EH (cell line): ENCODE measurements at places on chromosomes 11 and 22.
A peak's percentile ranks its signal among the peaks of the same experiment; 100 is the strongest.

GRCh38 chr11:46528445-46529094 lies 65.3 kb downstream of the AMBRA1 start:
- DNase-seq: no peak

DNA sequence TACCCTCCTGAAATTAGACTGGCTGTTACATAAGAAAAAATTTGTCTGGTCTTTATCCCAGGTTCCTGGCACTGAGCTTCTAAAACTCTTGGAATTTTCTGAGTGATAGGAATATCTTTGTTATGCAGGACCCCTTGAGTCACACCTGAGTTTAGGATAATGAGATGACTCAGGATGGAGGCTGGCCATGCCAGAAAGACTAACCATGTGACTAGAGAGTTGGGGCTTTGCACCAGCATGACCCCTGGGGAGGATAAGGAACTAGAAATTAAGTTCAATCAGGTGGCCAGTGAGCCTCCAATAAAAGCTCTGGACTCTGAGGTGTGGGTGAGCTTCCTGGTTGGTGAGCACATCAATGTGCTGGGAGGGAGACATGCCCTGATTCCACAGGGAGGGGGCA lies 88.1 kb downstream of the XRRA1 start:
- DNase-seq: no peak

DNA sequence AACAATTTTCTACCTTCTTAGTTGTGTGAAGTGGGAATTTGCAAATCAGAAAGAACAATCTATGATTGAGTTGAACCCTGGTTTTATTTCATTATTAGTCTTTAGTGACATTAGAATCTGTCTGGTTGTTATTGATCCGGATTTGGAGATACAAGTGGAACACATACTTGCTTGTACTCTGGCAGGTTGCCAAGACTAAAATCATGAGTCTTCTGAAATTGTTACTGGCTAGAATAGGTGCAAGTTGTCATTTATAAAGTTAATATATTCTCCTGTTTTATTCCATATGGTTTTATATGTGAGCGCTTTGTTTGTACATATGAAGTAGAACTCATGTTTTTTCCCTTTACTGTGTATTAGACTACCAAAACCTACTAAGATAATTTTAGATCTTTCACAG lies 23.0 kb downstream of the CCDC15 start:
- DNase-seq: no peak

DNA sequence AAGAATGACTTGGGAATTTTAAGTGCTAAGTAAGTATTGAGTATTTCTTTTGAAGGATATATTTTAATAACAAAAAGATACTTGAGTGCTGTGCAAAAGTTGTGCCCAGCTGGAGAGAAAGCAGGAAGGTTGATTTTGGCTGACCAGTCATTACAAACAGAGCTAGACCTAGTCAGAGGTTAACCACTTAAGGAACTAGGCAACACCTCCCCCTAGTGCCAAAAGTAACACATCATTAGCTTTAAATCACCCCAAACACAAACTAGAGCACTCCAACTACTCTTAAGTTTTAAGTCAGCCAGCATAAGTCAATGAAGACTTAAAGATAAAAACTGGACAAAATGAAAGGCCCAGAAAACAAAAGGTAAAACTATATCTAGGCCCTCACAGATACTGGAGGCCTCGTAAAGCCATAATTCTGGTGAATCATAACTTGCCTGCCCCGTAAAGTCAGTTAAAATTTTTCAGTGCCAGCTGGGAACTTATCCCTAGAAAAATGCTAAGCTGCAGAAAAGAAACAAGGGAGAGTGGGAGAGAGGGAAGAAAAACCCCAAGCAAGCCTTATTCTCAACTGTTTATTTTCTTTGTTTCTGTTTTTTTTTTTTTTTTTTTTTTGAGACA lies 4.6 kb downstream of the TMEM9B start:
- DNase-seq: peak; percentile 85

DNA sequence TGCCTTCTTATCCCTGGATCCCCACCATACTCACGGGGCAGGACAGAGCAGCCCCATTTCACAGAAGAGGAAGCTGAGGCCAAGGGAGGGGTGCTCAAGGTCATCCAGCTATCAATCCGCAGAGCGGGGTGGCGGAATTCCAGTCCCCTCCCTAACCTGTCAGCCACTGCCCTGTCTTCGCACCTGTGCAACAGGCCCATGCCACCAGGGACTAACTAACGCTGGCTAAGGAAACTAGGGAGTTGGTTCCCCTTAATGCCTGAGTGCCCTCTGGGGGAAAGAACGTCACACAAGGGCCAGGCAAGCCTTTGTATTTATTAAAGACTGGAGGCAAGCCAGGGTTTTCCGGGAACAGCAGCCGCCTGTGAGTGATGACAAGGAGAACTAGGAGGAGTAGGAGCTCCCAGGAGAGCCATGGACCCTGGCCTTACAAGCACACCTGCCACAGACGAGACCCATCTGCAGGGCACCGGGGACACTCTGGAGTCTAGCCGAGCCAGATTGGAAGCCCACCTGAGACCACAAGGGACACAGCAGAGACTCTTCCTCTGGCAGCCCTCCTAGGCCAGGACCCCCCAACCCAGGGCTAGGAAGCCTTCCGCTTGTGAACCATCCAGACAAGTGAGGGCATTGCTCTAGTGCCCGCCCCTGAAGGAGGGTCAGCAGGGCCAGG lies 64.4 kb downstream of the MYH9 start:
- DNase-seq: no peak

- DNase-seq: peak; percentile 92
These were observed 168.9 kb downstream of the C11orf91 start for GRCh38 chr11:33531743-33532181.

DNA sequence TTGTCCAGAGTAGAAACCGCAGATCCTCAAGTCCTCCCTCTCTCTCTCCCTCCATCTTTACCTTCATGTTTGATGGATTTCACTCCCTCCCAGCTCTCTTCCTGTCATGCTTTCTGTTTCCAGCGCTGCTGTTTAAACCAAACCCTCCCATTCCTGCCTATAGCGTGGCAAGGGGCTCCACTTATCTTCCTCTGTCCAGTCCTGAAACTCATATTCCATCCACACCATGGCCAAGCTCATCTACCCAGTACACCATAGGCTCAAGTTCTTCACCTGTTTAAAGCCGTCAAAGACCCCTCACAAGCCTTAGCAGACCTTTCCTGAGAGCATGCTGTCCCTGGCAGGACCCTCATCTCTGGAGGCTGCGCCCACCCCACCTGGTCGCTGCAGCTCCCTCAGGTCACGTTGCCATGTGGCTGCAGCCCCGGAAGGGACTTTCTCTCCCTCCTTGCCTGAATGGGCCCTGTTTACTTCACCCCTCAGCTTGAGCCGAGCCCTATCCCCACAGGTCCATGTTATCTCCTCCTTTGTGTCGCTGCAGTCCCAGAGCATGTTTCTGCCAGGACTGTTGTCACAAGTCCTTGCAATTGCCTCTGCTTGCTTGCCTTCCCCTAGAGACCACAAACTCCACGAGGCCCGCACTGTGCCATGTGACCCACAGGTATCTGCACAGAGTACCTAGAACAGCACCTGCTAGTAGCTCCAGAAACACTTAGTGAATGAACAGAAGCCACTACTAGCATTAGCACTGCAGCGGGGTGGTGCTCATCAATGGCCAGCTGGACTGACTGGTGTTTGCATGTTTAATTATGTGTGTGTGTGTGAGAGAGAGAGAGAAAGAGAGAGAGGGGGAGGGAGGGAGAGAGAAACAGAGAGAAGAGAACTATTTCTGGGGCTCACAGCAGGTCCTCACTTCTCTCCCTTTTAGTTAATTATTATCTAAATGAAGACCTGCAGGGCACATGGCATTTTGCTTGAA lies 149.4 kb upstream of the SNX19 start:
- no peak for DNase-seq

DNA sequence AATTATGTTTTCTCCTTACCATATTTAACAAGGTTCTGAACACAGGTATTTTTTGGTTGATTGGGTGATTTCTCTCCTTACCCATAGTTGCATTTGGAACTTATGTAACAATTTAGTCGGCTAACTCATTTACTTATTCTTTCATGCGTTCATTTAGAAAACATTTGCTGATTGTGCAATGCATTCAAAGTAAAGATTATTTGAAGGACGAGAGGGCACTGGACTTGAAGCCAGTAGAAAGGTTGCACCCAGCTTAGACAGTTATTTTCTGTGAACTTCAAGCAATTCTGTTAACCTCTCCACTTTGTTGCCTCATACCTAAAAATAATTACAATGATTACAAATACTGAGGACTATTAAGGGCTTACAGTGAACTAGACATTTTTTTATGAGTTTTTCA lies 769.6 kb downstream of the LRRC4C start:
- no peak for DNase-seq

GRCh38 chr11:67599149-67599548 lies 7.6 kb upstream of the NDUFV1 start:
- DNase-seq: no peak

GRCh38 chr11:20158597-20159257 lies 1.5 kb downstream of the DBX1 start:
- peak; percentile 74 for DNase-seq

DNA sequence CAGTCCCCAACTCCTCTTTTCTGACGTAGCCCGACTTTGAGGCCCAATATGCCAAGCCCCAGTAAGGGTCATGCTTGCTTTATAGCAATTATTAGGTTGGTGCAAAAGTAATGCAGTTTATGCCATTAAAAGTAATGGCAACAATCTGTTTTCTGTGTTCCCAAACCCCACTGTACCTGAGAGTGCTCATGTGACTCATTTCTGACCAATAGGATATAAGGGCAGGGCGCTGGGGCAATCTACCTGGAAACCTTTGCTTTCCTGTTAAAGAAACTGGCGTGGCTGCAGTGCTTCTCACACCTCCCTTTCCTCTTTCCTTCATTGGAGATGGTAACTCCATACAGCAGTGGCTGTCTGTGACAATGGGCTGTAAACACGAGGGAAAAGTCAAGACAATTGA lies 78.9 kb upstream of the MPPED2 start:
- no peak for DNase-seq

DNA sequence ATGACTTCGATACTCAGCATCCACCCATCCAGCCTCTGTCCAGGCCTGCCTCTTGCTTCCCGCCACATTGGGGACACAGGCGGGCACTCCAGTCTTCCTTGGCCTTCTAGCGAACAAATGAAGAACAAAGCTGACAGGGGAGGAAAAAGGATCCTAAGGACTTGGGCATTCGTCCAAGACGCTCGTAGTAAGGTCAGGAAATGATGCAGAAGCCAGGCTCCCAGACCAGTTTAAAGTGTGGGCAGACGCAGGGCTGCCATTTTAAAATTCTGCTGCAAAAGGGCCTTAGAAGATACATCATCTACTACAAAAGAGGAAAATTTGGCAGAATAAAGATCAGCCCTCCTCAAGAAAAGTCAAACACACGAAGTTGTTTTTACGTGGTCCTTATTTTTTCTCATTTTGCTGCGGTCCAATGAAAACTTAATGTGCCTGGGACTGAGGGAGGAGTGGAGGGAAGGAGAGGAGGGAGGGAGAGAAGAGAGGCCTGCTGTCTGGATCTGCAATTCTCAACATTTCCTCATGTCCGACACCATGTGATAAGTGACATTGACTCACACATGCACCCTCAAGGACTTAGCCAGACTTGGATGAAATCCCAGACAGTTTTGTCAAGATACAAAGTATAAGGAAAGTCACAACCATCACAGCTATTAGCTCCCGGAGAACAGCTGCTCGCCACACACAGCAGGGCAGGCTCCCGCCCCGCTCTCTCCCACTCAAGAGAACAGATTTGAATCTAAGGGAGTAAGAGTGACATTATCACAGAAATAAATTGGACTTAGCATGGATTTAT lies 5.7 kb downstream of the DNAL4 start:
- DNase-seq: peak; percentile 96

DNA sequence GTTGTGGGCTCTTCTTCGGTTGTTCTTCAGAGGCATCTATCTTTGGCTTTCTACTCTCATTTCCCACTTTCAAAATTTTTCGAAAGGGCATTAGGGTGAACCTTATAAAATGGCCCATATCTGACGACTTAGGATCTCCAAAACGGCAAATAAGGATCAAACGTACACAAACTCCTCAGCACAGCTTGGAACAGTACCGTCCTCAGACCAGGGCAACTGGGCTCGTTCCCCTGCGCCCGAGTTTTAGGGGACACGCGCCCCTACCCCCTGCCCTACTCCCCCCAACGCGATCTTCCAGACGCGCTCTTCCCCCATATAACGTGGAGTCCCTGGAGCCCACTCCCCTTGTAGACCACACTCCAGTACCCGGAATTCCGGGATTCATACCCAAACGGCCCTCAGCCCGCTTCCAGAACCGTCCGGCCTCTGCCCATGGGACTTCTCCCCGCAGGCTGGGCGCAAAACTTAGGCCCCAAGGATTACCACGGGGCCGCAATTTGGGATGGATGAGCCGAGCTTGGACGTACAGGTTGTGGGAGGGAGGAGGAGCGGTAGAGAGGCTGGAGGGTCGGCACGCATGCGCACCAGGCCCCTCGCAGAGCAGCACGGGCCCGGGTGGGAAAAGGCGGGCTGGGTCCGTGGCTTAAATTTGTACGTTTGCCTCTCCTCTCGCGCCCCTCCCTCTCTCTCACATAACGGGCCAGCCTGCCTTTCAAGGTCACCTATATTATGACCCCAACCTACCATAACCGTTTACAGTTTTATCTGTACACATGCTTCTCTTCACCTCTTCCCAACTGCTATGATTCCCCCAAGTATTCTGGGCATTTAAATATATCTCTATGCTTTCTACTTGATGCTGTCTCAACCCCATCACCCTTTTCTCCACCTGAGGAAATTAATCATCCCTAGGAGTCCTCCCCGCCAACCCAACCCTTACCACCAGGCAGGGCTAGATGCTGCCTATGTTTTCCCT lies 3.4 kb downstream of the CCDC89 start:
- DNase-seq: peak; percentile 58

DNA sequence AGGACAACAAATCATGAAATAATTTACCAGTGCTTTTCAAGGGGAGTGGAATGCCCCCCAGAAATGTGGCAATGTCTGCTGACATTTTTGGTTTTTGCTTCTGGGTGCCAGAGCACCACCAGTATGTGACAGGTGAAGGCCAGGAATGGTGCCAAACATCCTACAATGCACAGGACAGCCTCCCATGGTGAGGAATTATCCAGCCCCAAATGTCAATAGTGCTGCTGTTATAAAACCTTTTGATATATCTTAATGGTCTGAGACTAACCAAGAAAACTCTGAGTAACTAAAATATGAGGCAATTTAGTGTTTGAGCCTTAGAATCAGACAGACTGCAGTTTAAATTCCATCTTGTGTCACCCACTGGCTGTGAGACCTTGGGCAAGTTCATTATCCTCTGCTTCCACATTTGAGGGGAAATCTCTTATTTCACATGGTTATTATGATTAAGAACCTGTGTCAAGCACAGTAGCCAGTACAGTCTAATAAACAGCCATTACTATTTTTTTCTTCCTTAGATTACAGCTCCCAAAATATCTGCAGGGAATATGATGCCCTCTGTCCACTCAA lies 69.5 kb downstream of the AMBRA1 start:
- DNase-seq: no peak
